ENCODE measurements at places on chromosomes 1 and 21. TPM values are rescaled to one million over a fixed set of nuclear protein-coding genes. Genes with fewer than 3 reads are reported as not detected.
A peak's percentile ranks its signal among the peaks of the same experiment; 100 is the strongest.

DNA sequence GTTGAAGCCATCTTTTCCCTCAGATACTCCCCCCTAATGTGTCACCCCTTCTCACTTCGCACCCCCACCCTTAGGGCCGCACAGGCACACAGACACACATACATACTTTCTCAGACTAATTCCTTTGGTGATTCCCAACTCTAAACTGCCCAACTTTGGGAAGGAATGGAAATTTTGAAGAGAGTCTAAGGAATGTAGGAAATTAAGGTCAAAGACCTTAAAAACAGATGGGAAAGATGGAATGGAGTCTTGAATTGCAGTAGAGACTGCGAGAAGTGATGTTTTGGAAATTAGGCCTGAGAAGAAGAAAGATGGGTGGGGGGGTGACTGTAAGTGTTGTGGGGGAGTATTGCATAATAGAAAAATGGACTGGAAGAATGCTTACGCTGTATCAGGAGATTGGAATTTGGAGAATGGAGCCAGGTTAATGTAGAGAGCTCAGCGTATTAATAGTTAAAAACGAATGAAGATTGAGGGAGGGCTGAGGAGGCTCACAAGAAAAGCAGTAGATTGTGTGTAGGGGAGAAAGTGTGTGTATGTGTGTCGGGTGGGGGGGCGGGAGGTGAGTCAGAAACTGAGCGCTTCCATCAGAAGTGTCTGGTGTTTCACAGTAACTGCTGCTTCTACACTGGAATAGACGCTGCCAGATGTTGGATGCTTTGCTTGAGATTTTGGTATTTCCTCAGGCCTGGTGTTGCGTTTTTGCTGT, 1.7 kb downstream of the PIP5K1A start:
- peak; percentile 47 for DNase-seq

DNA sequence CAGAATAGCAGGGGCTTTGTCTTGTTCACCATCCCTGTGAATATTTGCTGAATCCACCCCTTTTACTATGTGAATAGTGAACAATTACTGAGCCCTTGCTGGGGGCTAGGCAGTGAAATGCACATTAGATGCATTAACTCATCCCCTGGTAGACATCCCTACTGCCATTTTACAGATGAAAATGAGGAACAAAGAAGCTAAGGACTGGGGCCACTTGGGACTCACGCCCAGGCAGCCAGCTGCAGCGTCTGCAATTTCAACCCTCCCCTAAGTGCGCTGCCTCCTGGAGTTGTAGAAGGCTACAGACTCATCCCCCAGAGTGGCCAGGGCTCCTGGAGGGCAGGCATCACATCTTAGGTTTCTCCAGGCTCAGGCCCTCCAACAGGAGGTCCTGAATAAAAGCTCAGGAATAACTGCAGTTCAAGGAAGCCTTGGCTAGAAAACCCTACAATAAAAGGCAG, 31.6 kb downstream of the CAPZB start:
- DNase-seq = no peak

- DNase-seq = no peak
Measured at GRCh38 chr1:26350701-26351589, 3.0 kb downstream of the CRYBG2 start.

DNA sequence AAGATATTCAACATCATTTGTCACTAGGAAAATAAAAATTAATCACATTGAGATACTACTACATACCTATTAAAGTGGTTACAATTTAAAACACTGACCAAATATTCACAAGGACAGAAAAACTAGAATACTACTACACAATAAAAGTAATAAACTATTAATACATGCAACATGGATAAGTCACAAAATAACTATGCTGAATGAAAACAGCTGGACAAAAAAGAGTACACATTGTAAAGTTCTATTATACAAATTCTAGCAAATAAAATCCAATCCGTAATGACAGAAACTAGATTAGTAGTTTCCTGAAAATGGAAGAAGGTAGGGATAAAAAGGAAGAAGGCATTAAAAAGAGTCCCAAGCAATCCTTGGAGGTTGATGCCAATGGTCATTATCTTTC, 348.7 kb upstream of the PTBP2 start:
- no peak for DNase-seq

GRCh38 chr1:59150577-59151386, 146.1 kb upstream of the FGGY start:
- peak; percentile 91 for DNase-seq

- peak; percentile 87 for DNase-seq
Measured at GRCh38 chr1:43021547-43022474, 63.1 kb upstream of the SLC2A1 start.

DNA sequence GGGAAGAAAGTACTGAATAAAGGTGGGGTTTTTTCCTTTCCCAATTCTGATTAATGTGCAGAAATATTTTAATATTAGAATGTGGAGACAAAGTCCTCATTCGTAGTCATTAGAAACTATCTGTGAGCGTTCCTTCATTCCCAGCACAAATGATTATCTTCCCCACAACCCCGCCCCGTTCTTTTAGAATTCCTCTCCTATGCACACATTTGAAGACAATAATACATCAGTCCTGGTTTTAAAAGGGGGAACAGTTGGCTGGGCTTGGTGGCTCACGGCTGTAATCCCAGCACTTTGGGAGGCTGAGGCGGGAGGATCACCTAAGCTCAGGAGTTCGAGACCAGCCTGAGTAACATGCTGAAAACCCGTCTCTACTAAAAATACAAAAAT, 876 bp downstream of the ALDH9A1 start:
- no peak for DNase-seq

GRCh38 chr1:233313434-233314155, 13.9 kb upstream of the MAP3K21 start:
- no peak for DNase-seq

DNA sequence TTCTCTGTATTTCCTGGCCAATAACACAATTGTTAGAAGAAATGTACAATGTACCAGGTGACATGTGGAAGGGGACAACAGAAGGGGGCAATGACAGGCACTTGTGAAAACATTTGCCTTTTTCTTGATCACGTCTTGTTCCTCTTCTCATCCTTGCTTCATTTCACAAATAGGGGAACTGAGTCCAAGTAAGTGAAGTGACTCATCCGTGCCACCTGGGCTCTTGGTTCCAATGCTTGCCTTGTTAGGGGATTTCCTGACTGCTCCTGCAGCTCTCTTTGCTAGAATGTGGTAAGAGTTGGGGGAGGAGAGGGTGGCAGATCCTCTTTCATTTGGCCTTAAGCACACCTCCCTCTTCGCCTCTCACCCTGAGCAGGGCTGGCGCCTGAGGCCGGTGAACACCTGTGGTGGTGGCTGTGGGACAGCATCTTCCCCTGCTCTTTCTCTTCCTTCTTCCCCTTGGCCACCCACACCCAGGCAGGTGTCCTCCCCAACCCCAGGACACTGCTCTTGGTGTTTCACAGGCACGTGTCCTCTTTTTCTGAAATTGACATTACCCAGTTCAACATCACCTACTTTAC, 2.2 kb upstream of the RHEX start:
- peak; percentile 17 for DNase-seq

- no peak for DNase-seq
Measured at GRCh38 chr1:201656311-201657032, 117.5 kb downstream of the NAV1 start.

DNA sequence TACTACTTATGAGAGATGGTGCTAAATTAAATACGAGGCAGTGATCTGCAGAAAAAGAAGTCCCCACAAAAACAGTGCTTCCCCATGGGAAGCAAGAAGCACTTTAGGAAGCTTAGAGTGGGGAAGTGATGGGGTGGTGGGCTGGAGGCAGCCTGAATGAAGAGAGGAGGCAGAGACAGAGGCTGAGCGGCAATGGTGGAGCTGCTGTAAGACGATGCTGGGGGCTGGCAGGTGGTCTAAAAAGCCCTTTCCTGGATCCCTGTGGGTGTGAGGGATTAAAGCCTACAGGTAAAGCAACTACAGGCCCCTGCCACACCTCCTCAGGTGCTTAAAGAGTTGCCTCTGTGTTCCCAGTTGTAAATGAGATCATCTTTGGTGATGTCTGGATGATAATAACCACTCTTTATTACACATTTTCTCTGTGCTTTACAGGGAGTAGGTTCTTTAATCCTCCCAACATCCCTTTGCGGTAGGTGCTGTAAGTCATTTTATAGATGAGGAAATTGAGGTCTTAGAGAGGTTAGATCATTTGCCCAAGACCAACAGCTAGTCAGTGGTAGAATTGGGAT, 39.2 kb downstream of the CNN3 start:
- DNase-seq = no peak

GRCh38 chr1:17420391-17420918, 19.0 kb downstream of the RCC2 start:
- no peak for DNase-seq

GRCh38 chr1:90210633-90211491, 216.0 kb downstream of the ZNF326 start:
- no peak for DNase-seq

DNA sequence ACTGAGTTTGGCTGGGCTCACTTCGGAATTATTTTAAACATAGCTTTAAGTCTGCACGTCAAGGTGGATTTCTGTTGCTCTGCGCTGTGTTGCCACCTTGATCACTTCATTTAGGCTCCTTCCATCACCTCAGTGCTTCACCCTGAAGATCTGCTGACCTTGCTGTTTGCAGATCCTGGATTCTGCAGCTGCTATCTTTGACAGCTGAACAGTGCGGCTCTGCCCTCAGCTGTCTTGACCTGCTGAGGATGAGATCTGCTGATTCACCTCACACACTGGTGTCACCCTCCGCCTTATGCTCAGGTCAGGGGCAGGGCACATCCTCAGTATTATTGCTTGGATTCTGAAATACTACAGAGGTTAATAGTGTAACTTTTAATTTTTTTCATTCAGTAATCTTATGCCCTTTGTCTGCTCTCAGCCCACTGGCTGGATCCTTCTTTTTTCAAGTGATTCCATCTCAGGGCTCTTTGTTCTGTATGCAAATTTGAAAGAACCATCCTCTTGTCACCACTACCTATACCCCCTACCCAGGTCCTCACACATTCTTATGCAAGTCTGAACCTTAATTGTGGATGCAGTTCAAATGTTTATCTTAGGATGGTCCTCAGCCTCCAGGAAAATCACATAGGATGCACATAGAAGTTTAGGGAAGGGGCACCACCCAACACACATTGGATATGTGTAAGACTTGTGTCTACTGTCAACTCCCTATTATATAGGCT, 364.0 kb downstream of the OLFM3 start:
- no peak for DNase-seq

DNA sequence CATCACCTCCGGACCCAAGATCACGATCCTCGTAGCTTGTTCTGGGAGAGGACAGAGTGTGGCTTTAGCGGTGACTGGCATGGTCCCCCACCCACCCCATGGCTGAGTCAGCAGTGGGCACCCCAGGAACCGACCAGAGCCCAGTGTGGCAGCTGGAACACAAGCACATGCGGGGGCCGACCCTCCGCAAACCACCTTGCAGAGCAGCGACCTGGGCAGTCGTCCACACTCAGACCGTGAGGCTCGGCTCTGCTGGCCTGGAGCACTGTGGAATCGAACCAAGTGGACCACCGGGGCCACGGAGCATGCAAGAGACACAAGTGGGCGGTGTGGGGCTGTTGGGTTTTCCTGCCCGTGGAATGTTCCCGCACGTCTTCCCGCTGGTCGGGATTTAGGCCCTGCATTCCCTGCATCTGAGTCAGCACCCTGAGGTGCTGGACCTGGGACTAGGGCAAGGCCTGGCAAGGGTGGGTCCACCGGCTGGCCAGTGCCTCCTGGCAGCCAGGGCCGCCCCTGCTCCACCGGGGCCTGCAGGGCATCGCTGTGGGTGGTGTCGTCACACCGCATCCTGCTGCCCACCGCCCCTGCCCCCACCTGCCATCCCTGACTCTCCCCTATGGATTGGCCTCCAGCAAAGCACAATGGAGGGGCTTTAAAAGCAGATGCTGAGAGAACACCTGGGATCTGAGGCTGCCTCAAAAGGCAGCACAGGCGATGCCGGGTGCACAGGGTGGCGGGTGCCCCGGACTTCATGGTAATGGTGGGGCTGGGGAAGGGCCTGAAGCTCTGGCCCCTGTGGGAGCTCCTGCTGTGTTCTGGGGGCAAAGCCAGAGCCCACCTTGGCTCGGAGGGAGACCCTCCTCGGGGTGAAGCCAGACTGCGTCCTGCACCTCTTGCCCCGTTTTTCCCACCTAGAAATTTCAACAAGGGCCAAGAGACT, 18.5 kb downstream of the MORN1 start:
- peak; percentile 80 for DNase-seq

- peak; percentile 40 for DNase-seq
Measured at GRCh38 chr1:111990878-111991718, 1.6 kb upstream of the KCND3 start.

- no peak for DNase-seq
Measured at GRCh38 chr1:2104621-2105427, 54.6 kb downstream of the PRKCZ start.

DNA sequence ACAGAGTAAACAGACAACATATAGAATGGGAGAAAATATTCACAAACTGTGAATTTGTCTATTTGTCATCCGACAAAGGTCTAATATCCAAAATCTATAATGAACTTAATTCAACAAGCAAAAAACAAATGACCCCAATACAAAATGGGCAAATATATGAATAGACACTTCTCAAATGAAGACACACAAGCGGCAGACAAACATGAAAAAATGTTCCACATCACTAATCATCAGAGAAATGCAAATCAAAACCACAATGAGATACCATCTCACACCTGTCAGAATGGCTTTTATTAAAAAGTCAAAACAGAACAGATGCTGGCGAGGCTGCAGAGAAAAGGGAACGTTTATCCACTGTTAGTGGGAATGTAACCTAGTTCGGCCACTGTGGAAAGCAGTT, 72.7 kb downstream of the SMYD3 start:
- no peak for DNase-seq

DNA sequence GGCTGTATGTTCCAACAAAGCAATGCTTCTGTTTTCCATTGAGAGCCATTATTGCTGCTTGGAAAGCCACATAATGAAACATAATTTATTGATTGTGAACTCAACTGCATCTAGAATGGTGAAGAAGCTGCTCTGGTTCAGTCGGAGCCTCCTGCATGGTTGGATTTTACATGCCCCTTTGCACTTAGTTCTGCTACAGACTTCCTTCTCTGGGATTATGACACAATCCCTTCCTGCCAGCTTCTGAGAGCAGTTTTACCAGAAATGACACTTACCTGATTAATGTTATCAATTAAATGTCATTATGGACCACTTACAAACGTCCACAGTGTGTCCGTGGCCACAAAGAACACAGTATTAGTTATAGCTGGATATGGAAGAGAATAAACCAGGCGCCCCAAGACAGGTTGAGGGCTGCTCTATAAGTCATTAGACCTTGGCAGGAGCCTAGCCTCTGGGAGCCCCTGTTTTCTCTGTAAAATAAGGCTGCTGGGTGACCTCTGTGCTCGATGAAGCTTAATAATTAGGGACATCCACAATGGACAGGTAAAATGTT, 7.0 kb upstream of the CD58 start:
- no peak for DNase-seq

DNA sequence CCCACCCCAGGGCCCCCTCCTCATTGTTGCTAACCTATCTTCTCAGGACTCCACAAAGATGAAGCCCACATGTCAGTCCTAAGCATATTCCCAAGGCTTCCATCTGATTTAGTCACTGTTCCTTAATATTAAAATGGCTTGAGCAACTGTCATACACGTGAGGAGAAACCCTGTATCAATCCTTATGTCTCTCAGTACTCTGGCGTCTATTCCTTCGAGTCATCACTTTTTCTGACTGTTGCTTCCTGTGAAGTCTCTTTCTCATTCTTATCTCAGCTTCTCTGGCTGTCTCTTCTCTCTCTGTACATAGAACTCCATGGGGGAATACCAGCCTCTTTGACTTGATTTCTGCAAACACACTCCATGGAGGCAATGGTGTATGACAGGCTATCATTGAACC, 98.4 kb downstream of the C4BPA start:
- DNase-seq = no peak

The CACNA1E gene
- not detected for total RNA-seq

The LCA5L gene
- total RNA-seq = not detected

The TSPAN2 gene
- total RNA-seq = 0.53 TPM

The RPTN gene
- 19.1 TPM for total RNA-seq
